Fibroblast of lung (primary cell): ENCODE measurements at places on chromosomes 13 and 19. TPM values are rescaled to one million over a fixed set of nuclear protein-coding genes. Genes with fewer than 3 reads are reported as not detected.

GRCh38 chr19:6811906-6812305 is 39.4 kb downstream of the VAV1 start:
- H3K4me1 ChIP-seq, result no peaks in the 10 kb centered on the region
- H3K27me3 ChIP-seq, result no peaks in the 10 kb centered on the region
- DNase-seq, result peak; percentile 58
- H3K27ac ChIP-seq, result no peak overlapping the region
- no peak overlapping the region for H3K4me3 ChIP-seq
- no peaks in the 10 kb centered on the region for H3K36me3 ChIP-seq

The IFNL1 gene
- total RNA-seq, result not detected in 2 replicates

The UBE2L5 gene
- total RNA-seq, result not detected in 2 replicates

The EPN1 gene
- total RNA-seq, result 16.2 and 47.1 TPM in 2 replicates
